ENCODE measurements at places on chromosomes 16 and 17. TPM values are rescaled to one million over a fixed set of nuclear protein-coding genes. Genes with fewer than 3 reads are reported as not detected.

DNA sequence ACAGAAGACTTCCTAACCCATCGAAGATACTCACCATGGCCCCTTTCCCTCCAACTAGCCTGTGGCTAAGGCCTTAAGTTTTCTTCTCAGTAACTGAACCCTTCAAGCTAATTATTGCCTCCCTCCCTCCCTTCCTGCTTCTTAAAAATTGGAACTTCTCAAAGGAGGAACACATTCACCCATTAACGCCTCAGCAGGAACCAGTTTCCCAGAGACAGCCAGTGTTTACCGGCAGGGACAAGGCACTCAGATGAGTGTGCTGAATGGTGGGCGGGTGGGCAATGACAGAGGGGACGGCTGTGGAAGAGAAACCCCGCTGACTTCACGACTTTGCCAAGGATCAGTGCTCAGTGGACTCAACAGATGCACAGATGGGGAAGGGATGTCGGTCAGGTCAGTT, 20.3 kb downstream of the PITPNA start:
- H3K27me3 ChIP-seq = no peaks in the 10 kb centered on the region
- no peak for DNase-seq
- H3K4me3 ChIP-seq = no peak overlapping the region
- peaks cover 27% of the 10 kb centered on the region for H3K36me3 ChIP-seq
- no peak overlapping the region for H3K27ac ChIP-seq

GRCh38 chr17:12485361-12485906, 180.3 kb upstream of the MYOCD start:
- H3K27me3 ChIP-seq = no peaks in the 10 kb centered on the region
- H3K4me1 ChIP-seq = no peaks in the 10 kb centered on the region
- H3K4me3 ChIP-seq = no peak overlapping the region
- H3K27ac ChIP-seq = no peak overlapping the region
- H3K36me3 ChIP-seq = no peaks in the 10 kb centered on the region

Gene KRT36
- not detected for total RNA-seq

Gene CEP112
- total RNA-seq = 1.3 TPM

DNA sequence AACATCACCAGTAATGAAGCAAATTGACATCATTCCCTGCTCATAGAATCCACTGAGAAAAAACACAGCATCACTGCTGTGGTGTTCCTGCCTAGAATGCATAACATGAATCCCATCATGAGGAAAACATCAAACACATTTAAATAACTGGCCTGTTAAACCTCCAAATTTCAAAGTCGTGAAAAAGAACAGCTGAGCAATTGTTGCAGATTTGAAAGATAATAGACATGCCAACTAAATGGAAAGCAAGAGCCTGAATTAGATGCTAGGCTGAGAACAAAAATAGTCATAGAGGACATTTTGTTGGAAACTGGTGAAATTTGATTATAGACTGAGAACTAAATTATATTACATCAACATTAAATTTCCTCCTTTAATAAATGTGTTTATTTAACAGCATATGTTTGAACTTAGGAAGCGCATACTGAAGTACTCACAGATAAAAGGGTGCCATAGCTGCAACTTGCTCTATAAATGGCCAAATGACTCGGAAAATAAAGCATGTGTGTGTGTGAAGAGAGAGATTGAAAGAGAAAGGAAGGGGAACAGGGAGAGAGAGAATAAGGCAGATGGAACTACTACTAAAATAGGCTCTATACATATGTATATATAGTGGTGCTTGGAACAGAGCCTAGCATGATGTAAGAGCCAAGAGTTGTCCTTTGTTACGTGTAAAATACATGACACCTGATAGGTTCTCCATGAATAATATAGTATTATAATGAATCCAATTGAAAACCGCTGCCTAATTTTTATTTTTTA, 305.0 kb upstream of the MON1B start:
- H3K4me1 ChIP-seq = no peaks in the 10 kb centered on the region
- no peaks in the 10 kb centered on the region for H3K36me3 ChIP-seq
- H3K27ac ChIP-seq = no peak overlapping the region
- H3K27me3 ChIP-seq = no peaks in the 10 kb centered on the region
- H3K4me3 ChIP-seq = no peak overlapping the region
- no peak for DNase-seq

GRCh38 chr16:10967986-10968385, 23.6 kb downstream of the CLEC16A start:
- peaks cover 81% of the 10 kb centered on the region for H3K4me1 ChIP-seq
- no peaks in the 10 kb centered on the region for H3K27me3 ChIP-seq
- no peak overlapping the region for H3K27ac ChIP-seq
- H3K36me3 ChIP-seq = peaks cover 47% of the 10 kb centered on the region

DNA sequence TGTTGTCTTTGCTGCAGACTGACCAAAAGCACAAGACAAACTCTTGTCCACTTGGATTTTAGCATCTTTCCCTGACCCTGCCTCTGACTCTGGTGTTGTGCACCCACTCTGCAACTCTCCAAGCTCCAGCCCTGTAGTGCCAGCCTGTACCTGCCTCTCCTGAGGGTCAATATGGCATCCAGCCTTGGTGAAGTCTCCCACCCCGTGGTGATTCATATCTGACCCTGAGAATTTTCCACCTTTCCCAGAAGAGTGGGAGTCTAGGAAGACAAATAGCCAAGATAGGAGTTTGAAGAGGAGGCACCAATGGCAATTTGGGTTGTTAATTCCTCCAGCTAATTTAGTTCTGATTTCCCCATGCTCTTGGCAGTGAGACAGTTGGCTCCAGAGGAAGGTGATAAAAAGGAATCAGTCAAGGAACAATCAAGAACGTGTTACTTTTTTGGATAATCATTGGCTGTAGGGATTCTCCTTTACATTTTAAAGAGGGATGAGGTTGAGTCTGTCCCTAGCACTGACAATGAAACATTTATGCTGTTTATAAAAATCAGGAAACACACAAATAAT, 416.0 kb downstream of the MAF start:
- DNase-seq = no peak
- H3K27me3 ChIP-seq = peaks cover 9% of the 10 kb centered on the region
- no peak overlapping the region for H3K4me3 ChIP-seq
- no peaks in the 10 kb centered on the region for H3K36me3 ChIP-seq
- H3K27ac ChIP-seq = no peak overlapping the region

DNA sequence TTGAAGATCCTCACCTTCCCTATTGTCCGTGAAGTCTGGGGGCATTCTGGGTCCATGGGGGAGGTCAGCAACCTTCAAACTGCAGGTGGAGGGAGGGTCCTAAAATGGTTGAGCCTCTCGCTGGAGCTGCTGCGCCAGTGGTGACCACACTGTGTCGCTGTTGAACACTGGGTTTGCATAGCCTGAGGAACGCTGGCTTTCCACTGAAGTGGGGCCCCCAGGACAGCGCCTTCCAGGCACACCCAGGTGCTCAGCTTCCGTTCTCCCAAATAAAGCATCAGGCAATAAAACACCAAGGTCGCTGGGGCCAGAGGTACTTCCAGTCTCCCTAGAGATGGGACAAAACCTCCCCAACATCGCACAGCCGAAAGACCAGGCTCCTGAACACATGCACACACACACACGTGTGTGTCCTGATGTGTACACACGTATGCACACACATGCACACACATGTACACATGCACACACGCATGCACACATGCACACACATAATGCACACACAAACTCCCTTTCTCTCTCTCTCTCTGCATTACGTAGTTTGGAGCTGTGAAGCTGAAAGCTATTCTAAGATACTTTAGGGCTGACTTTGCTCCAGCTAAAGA, 120.6 kb downstream of the IRF8 start:
- no peak overlapping the region for H3K4me3 ChIP-seq
- H3K4me1 ChIP-seq = no peaks in the 10 kb centered on the region
- peaks cover 18% of the 10 kb centered on the region for H3K27me3 ChIP-seq
- no peak overlapping the region for H3K27ac ChIP-seq

DNA sequence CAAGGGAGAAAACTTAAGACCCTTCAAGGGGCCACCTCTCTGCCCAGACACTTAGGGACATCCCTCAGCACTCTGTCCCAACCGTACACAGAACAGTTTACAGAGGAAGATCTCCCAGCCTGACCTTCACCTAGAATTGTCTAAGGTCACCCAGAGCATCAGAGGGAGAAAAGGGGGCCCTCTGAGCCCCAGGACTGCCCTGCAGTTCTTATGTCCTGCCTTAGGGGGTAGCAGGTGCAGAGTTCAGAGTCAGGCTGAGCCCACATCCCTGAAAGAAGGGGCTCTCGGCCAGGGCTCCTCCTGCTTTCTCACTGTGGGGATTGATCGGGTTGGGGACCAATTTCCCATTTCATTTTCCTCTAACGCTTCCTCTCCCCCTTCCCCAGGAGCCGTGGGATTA, 15.4 kb downstream of the CA4 start:
- H3K27ac ChIP-seq = no peak overlapping the region
- no peak overlapping the region for H3K4me3 ChIP-seq
- no peak for DNase-seq
- H3K36me3 ChIP-seq = no peaks in the 10 kb centered on the region

- H3K36me3 ChIP-seq = no peaks in the 10 kb centered on the region
- peaks cover 11% of the 10 kb centered on the region for H3K27me3 ChIP-seq
Observed at GRCh38 chr16:55703003-55704001, 47.5 kb downstream of the SLC6A2 start.

DNA sequence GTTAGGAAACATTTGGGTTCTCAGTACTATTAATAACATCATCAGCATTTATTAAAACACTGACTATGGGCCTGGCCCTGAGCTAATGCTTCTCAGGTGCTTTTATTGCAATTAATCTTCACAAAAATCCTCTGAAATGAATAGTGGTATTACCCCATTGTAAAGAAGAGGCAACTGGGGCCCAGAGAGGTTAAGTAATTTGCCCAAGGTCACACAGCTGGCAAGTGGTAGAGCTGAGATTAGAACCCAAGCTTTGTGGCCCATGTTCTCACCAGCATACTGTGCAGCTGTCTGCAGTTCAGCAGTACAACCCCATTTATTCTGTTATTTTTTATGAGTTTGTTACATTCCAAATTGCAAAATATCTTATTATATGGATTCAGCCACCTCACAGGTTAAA, 82.3 kb downstream of the TBC1D16 start:
- no peaks in the 10 kb centered on the region for H3K36me3 ChIP-seq
- H3K27ac ChIP-seq = no peak overlapping the region
- no peak overlapping the region for H3K4me3 ChIP-seq
- DNase-seq = no peak

- peaks cover 36% of the 10 kb centered on the region for H3K27me3 ChIP-seq
- peaks cover 6% of the 10 kb centered on the region for H3K4me1 ChIP-seq
- H3K4me3 ChIP-seq = no peak overlapping the region
- no peaks in the 10 kb centered on the region for H3K36me3 ChIP-seq
Observed at GRCh38 chr16:67396159-67397035, 3.1 kb upstream of the TPPP3 start.

DNA sequence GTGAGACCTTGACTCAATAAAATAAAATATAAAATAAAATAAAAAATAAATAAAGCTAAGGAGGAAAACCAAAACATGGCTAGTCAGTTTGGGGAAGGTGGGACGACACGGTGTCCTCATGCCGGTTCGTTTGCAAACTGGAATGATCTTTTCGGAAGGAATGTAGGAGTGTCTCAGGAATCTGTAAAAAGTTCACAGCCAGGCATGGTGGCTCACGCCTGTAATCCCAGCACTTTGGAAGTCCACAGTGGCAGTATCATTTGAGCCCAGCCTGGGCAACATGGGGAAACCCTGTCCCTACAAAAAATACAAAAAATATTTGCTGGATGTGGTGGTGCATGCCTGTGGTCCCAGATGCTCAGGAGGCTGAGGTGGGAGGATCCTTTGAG, 14.7 kb upstream of the RPTOR start:
- DNase-seq = no peak
- H3K4me1 ChIP-seq = no peaks in the 10 kb centered on the region

Gene PDXDC1
- 63.6 TPM for total RNA-seq

Data from activated T-helper 1 cell treated with anti-CD3 and anti-CD28 coated beads, Interleukin-12 subunit alpha, Interleukin-12 subunit beta, Interleukin-2, Interleukin-4 antibody, amounts not matched to agents 30 ng/mL and 10 ng/mL and 1 ng/mL, durations not matched to agents 14 hours and 24 hours and 36 hours (primary cell).